ENCODE measurements at places on chromosomes 7 and 10.

DNA sequence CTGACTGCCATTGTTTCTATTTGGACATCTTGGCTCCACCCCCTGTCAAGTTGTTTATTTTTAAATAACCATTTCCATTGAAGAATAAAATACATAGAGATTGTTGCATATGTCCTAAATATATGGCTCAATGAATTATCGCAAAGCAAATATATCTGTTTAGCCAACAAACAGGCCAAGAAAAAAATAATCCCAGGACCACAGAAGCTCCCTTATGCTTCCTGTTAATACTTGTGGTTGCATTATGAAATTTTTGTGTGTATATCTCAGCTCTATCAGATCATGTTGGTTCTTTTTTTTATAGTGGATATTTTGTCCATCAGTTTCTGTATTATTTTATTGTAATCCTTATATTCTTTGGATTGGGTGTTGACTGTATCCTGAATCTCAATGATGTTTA lies 53.4 kb upstream of the CYP2C8 start:
- no peak for DNase-seq

DNA sequence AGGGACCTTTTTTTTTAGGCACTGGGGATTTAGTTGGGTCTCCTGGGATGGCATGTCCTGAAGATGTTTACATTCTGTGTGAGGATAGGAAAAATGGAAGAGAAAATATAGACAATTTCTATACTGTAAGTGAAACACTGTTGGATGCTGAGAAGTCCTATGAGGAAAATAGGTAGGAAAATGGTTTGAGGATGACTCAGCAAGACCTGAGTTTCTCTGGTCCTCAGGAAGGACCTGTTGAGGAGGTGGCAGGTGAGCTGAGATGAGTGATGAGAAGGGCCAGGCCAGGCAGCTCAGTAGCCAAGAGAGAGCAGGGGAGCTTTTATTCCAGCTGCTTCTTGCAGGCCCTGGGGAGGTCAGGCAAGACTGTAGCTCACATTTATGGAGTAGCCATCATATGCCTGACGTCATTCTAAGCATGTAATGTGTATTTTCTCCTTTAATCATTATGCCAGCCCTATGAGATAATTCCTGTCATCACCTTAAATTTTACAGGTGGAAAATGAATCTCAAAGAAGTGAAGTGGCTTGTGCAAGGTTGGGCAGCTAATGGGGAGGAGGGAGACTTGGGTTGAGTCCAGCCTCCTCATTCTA lies 19.1 kb upstream of the LRRC18 start:
- no peak for DNase-seq

DNA sequence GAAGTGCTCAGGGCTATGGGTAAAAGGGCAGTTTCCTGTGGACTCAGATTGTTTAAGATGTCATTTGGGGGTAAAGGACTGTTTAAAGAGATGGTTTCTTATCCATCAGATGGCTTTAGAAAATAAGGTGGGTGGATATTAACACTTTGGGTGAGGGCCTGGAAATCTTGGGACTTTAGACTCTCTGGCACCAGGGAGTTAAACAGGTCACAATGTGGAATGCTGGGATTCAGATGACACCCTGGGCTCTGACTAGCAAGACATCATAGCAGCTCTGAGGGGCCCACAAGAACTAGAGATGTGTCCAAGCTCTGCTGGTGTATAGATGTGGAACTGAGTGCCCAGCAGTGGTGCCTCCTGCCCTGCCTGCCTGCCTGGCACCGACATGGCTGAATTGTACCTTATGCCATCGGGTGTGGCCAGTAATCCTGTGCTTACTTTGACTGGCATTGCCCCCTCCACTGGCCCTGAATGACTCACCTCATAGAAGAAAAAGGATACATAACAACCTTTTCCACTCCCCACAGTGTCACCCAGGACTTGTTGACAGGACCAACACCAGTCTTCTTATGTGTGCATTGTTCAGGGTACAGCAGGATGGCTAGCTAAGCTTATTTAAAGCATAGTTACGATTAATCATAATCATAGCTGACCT lies 100.0 kb upstream of the PRR15 start:
- no peak for DNase-seq

DNA sequence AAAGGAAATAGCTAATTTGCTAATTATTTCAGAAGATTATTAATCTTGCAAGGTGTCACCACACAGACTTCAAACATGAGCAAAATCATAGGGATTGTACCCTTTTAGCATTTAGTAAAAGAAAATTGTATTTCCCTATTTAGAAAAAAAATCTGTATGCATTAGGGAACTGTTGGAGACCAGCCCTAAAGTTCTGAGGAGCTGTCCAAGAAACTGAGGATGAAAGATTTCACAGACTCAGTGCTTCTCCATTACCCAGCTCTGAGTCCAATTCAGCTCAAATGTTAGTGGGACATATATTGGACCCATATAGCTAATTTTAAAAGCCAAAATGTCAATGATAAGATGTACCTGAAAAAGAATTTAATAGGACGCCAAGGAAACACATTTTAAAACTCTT lies 271.7 kb downstream of the SNX10 start:
- DNase-seq, result no peak

GRCh38 chr10:6746782-6747181 lies 166.7 kb upstream of the PRKCQ start:
- DNase-seq, result no peak

DNA sequence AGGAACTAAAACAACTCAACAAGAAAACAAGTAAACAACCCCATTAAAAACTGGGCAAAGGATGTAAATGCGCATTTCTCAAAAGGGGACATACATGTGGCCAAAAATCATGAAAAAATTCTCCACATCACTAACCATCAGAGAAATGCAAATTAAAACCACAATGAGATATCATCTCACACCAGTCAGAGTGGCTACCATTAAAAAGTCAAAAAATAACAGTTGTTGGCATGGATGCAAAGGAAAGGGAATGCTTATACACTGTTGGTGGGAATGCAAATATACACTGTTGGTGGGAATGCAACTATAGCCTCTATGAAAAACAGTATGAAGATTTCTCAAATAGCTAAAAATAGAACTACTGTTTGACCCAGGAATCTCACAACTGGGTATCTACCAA lies 60.0 kb upstream of the LANCL2 start:
- DNase-seq, result no peak

GRCh38 chr7:88095-88926 lies 104.1 kb upstream of the FAM20C start:
- DNase-seq, result no peak

GRCh38 chr10:21530641-21531040 lies 3.4 kb upstream of the MLLT10 start:
- peak; percentile 16 for DNase-seq

DNA sequence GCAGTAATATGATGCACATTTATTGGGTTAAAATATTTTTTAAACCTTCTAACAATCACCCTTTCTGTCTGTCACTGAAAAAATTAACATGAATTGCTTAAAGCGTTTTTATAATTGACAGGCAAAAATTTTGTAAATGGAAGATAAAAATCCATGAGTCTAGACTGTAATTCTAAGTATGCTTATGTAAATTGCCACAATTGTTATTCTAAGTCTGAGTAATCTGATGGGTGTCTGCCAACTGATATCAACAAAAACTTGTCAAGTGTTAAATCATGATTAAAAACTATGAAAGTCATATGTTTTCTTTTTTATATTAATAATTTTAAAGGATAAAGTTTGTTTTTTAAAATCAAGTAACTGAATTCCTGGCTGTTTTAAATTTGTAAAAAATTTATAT lies 208.2 kb downstream of the CDK14 start:
- DNase-seq, result no peak

- DNase-seq, result no peak
Measured at GRCh38 chr10:45294681-45295080, 20.7 kb downstream of the OR13A1 start.

GRCh38 chr10:12919574-12919973 lies 81.9 kb downstream of the CCDC3 start:
- no peak for DNase-seq

GRCh38 chr7:13106513-13106912 lies 419.1 kb downstream of the ARL4A start:
- no peak for DNase-seq

DNA sequence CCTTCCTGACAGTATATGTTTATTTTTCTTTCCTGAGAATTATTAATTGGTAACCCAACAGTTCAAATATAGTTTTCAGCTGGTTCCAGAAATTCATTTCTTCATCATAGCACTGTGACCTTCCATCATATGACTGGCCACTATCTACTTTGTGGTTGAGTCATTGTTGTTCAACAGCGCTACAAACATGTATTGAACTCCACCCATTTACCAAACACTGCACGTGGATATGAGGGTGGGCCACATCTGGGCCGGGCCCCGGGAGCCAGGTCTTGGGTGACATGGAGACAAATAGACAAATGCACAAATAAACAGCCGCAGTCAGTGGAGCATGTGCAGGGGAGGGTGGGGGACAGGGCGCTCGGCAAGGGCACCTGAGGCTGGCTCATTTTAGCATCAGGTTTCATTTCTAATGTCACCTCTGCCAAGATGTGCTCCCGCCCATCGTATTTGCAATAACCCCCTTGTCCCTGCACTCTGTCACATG lies 24.0 kb upstream of the EEPD1 start:
- DNase-seq, result peak; percentile 89

DNA sequence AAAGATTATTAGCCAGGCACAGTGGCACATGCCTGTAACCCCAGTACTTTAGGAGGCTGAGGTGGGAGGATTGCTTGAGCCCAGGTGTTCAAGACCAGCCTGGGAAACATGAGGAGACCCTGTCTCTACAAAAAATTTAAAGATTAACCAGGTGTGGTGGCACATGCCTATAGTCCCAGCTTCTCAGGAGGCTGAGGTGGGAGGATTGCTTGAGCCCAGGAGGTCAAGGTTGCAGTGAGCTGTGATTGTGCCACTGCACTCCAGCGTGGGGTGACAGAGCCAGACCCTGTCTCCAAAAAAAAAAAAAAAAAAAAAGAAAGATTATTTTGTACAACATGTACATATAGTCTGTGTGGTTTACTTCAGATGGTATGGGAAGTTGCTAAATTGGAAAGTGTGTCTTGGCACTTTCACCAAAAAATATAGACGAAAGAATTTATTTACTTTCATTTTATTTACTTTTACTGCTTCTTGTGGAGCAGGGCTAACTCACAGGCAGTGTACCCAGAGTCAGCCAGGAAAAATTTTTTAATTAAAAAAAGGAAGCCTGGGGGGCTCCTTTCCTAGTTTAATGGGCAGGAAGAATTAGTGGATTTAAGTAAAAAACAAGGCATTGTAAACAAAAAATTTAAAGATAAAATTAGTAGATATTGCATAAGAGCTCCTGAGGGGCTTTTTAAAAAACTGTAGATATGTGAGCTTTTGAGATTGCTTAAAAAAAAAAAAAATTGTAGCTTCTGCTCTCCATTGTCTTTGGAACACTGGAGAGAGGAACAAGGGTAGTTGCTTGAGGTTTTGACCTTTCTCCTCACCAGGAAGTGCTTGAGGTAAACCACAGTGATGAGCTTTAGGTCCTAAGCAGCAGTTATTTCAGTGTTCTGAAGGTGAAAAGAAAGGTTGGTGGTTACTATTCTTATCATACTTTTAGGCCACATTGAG lies 44.6 kb upstream of the VDAC2 start:
- DNase-seq, result no peak

- peak; percentile 39 for DNase-seq
Measured at GRCh38 chr7:17298840-17299482, 509 bp downstream of the AHR start.

GRCh38 chr7:152899548-152900109 lies 140.1 kb downstream of the ACTR3B start:
- no peak for DNase-seq

GRCh38 chr7:45394117-45394708 lies 180.0 kb upstream of the ADCY1 start:
- peak; percentile 80 for DNase-seq

GRCh38 chr7:150778738-150779301 lies 21.3 kb downstream of the TMEM176B start:
- peak; percentile 63 for DNase-seq

- DNase-seq, result no peak
Measured at GRCh38 chr10:29067628-29068027, 221.2 kb upstream of the LYZL1 start.

DNA sequence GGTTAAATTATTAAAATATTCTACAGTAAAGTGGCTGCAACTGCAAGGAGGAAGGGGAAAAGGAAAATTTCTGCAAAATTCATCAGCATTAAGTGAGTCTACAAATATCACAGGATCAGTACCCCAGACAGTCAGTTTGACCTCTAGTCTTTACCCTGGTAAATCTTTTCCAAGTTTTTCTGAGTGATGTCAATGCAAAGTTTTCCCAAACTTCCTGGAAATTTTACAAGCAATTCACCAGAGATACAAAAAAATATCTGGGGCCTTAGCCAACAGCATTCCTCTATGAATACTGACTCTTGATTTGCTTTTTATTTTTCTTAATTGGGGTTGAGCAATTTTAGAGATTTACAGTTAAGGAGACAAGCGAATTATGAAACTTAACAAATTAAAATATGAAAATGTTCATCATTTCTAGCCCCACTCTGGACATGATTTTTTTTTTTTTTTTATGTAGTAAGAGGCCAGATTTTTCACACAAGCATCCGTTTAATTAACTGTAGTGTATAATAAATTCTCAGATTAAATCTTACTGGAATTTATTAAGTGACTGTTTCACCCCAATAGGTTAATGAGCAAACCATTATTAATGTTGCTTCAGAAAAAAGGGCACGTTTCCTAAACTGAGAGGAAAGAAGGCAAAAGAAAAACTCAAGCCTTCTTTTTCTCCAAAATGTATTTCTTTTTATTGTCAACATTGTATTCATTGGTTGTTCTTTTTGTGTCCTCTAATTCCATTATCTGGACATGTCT lies 539.5 kb upstream of the FZD8 start:
- DNase-seq, result peak; percentile 64

GRCh38 chr10:100531761-100532160 lies 2.1 kb upstream of the NDUFB8 start:
- no peak for DNase-seq

- no peak for DNase-seq
Measured at GRCh38 chr7:25095516-25096345, 29.3 kb downstream of the CYCS start.

DNA sequence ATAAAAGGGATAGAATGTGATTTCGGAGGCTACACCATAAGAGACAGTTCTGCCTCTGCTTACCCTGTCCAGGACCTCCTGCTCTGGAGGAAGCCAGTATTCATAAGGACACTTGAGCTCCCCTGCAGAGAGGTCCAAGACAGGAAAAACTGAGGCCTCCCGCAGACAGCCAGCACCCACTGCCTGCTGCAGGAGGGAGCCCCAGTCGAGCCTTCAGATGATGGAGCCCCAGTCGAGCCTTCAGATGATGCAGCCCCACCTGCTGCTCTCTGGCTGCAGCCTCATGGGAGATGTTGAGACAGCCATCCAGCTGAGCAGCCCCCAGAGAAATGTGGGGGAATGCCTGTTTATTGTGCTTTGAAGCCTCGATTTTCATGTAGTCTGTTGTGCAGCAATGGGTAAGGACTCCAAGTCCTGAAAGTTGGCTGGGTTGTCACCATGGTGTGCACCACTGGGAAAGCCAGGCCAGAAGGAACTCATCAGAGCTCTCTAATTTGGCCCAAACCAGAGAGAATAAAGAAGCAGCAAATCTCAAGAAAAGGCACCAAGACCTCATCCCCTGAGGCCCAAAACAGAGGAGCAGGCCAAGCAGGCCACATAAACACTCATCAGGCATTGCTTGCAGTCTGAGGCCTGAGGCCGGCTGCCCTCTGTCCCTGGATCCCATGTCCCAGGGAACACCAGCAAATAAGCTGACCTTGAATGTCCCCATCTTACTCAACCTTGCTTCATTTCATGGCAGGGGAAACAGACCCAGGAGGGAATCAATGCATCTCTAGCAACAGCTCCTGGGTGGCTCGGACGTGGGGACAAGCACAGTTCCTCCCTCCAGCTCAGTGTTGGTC lies 30.9 kb downstream of the CALML5 start:
- DNase-seq, result no peak

- DNase-seq, result no peak
Measured at GRCh38 chr7:158448430-158449100, 139.1 kb downstream of the PTPRN2 start.

- DNase-seq, result no peak
Measured at GRCh38 chr7:96989241-96989858, 16.0 kb upstream of the DLX6 start.

Data from A549 (cell line).